Stimulated activated CD4-positive, alpha-beta T cell treated with anti-CD3 and anti-CD28 coated beads, Interleukin-4, amount 100 ng/mL, for 24 hours (primary cell): ENCODE measurements at places on chromosomes 6 and 20.

DNA sequence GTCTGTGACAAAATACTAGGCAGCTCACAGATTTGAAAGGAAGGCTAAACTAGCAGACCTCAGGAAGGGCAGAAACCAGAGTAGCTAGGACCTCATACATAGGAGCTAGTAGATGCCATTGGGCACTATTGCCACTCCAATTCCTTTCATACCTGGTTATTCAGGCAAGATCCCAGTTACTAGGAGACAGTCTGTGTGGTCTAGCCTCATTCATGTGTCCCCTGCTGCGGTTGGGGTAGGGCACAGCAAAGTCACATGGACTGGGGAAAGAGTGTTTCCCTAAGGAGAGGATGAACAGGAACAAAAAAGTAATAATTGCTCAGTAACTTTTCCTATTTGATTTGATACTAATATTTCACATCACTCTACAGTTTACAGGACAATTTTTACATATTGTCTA is 204.6 kb upstream of the HEY2 start:
- DNase-seq: no peak

DNA sequence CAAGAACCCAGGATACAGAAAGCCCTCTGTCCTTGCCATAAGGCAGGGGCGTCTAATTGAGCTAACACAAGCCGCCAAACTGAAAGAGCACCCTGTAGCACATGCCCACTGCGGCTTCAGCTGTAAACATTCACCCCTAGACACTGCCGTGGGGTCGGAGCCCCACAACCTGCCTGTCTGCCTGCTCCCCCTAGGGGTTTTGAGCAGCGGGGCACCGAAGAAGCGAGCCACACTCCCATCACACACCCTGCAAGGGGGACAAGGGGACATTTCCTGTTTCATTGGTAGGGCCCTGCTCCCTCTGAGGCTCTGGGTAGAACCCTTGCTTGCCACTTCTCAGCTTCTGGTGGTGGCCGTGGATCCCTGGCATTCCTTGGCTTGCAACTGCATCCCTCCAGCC is 45.2 kb upstream of the BCLAF1 start:
- DNase-seq: no peak

DNA sequence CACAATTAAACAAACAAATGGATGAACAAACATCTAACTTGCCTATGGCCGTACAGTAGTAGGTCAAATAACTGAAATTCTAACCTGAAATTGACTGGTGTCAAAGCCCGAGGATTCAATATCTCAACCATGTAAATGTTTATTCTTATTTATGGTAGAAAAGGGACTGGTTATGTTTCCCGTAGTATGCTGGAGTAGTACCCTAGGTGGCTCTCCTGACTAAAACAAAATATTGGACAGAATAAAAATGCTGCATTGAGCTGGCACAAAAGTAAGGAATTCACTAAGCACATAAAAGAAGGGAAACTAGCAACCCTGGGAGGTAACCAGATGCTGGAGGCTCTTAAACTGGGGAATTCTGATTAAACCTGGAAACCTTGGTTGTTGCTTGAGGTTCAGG is 117.1 kb upstream of the PREP start:
- no peak for DNase-seq

DNA sequence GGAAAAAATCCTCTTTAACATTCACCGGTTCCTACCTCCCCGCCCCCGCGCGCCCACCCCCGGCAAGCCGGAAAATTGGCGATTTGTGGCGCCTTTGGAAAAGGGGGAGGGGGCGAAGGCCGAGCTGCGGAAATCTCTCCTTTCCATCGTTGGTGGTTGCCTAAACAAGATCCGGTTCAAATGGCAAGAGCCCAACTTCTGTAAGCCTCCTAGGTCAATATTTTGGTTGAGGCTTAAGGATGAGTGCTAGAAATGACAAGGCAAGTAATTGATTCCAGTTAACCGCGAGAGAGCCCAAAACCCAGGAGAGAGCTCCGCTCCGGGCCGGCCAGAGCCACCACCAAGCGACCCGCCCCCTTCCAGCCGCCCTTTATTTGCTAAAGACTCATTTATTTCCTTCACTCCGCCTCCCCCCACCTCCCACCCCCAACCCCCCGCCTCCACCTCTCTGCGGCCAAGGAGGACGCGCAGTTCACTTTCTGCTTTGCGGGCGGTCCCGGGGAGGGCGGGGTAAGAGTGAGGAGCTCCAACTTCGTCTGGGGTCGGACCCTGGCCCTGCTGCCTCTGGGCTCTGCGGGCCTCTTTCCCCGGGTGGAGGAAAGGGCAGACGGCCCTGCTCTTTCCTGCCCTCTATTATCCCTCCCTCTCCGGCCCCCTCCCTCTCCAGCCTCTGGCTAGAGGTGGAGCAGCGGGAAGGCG is 838 bp upstream of the NKX2-2 start:
- no peak for DNase-seq

DNA sequence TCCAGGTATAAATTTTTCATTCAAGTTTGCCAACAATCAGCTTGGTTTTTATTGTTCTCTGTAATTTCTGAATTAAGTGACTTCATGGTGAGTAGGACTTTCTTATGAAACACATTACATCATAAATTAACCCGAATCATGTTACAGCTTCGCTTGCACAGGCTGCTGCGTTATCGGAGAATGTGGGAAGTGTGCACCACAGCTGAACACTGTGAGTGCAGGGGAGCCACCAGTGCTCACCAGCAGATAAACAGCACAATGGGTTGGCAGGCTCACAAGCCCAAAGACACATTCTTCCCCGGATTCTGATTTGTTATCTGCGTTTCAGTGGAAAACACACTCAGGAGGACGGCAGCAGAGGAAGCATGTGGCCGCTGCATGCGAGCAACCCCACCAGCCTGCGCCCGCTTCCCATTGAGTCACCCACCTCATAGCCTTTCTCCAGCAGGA is 121.1 kb downstream of the GMDS start:
- no peak for DNase-seq

- no peak for DNase-seq
Observed at GRCh38 chr6:156933201-156934068, 156.3 kb downstream of the ARID1B start.

- DNase-seq: no peak
Observed at GRCh38 chr6:169939554-169940164, 188.2 kb downstream of the ERMARD start.

- no peak for DNase-seq
Observed at GRCh38 chr6:21942897-21943296, 349.3 kb downstream of the SOX4 start.

DNA sequence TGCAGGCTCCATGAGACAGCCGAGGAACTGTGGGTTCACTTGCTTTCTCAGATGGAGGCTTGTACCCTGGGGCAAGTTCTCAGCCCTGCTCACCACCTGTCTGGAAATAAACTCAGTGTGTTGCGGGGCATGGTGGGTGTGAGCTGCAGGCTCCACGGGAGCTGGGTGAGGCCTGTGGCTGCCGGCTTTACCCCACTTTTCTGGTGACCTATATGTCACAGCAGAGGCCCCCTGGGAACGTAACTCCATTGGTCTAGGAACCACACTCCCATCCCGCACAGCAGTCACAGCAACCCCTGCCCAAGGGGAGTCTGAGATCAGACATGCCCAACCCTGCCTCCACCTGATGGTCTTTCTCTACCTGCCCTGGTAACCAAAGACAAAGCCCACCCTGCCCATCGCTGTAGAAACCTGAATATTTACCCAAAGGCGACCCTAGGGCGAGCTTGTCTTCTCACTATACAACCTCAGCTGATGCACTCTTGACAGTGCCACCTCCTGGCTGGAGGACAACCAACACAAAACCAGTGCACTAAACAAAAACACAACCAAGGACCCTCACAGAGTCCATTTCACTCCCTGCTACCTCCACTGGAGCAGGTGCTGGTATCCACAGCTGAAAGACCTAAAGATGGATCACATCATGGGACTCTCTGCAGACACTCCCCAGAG is 174.3 kb downstream of the PDE10A start:
- DNase-seq: no peak

DNA sequence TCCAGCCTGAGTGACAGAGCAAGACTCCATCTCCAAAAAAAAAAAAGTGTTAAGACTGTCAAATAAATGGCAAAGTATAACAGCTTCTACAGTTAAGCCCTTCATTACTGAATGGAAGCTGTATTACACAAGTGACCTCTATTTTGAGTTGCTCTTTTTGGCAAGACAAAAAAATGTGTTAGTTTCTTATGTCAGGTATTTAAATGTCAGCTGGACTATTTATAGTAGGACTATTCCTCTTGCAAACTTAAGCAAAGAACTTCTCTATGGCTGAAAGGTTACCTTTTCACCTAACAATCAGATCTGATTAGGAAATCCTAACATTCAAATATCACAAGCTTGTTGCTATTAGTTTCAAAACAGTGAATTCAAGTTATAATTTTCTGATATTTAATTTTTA is 12.4 kb downstream of the UBE2V1 start:
- DNase-seq: no peak

- DNase-seq: no peak
Observed at GRCh38 chr6:3542032-3542640, 85.3 kb upstream of the SLC22A23 start.

- DNase-seq: no peak
Observed at GRCh38 chr6:96761794-96762193, 75.5 kb downstream of the GPR63 start.

DNA sequence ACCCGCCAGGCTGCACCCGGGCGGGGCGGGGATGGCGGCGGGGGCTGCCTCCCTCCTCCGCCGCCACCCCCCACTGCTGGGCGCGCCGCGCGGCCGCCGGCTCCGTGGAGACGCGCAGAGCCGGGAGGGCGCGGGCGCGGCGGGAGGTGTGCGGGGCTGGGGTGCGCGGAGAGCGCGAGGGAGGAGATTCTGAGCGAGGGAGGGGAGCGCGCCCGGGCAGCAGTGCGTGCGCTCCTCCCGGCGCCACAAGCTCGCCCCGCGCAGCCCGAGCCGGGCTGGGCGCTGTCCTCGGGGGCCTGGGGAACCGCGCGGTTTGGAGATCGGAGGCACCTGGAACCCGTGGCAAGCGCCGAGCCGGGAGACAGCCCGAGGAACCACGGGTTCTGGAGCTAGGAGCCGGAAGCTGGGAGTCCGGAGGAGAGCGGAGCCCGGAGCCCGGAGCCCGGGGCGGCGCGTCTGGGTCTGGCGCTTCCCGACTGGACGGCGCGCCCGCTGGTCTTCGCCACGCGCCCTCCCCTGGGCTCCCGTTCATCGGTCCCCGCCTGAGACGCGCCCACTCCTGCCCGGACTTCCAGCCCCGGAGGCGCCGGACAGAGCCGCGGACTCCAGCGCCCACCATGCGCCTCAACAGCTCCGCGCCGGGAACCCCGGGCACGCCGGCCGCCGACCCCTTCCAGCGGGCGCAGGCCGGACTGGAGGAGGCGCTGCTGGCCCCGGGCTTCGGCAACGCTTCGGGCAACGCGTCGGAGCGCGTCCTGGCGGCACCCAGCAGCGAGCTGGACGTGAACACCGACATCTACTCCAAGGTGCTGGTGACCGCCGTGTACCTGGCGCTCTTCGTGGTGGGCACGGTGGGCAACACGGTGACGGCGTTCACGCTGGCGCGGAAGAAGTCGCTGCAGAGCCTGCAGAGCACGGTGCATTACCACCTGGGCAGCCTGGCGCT is at the start of gene NTSR1:
Gene NTSR1 (plus strand): TSS at position 246 of the 946 bp plus-strand sequence. CDS start 372 bp downstream, at position 618.
- no peak for DNase-seq

DNA sequence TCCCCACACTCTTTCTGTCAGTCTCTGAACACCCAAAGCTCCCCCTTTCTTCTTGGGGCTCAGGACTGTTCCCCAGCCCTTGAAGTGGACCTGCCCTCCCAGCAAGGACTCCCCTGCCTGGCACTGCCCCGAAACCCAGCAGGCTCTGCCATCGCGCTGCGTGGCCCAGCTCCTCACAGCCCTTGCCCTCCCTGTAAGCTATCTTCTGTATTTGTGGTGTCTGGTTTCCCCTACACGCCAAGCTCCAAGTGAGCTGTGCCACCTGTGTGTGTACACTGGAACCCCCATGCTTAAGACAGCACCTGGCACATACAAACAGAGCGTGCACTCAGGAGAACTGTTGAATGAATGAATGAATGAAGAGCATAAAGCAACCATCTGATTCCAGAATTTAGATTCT is 57.7 kb downstream of the TMEM242 start:
- no peak for DNase-seq

- no peak for DNase-seq
Observed at GRCh38 chr6:2594868-2595267, 155.9 kb downstream of the MYLK4 start.

GRCh38 chr6:5282191-5282623 is 20.9 kb downstream of the FARS2 start:
- DNase-seq: no peak

- DNase-seq: no peak
Observed at GRCh38 chr6:44942201-44942600, 385.9 kb upstream of the RUNX2 start.

- no peak for DNase-seq
Observed at GRCh38 chr6:74597840-74598239, 608.0 kb downstream of the COL12A1 start.

DNA sequence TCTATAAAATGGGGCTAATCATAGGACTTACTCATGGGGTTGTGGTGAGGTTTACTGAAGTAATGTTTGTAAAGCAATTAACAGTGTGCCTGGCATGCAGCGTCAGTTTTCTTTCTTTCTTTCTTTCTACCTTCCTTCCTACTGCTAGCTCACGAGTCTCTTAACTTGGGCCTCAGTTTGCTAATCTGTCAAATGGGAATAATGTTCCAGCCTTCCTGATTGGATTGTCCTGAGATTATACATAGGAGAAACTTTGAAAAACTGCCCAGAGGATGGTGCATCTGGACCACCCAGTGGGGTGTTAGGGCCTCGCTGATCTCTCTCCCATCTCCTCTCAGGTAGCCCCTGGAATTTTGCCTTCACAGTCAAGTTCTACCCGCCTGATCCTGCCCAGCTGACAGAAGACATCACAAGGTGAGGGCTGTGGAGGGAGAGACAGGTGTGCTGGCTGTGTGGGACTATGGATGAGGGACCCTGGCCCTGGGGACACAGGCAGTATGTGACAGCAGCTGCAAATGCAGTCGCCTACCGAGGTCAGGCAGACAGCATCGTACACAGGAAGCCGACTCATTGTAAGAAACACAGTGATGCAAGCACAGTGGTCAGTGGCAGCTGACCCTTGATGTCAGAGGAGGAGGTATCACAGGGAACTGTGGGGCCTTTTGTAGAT is 27.5 kb downstream of the EPB41L1 start:
- DNase-seq: no peak

DNA sequence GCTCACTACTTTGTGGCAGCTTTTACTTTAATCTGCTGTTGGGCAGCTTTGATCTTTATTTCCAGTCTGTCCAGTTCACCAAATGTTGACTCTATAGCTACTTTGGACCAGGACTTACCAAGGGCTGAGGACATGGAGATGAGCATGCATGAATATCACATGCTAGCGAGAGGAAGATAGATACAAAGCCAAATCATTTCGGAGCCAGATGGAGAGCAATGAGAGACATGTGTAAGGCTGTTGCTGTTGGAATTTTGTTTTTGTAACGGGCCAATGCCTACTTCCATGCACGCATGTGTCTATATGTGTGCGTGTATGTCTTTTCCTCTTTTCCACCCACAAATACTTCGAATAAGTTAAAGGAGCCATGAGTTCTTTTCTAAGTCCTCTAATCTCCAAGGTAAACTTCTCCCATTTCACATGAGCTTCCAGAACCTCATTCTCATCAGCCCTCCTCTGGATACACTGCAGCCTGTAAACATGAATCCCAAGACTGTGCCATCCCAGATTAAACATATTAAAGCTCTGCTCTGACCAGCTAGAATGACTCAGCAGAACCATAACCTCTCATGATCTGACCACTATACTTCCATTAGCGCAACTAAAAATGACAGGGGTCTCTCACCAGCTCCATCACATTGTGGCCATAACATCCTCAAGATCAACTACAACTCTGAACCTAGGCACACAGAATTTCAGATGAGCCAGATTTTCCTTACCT is 160.7 kb downstream of the LRFN2 start:
- no peak for DNase-seq

GRCh38 chr6:129969064-129969463 is 49.3 kb upstream of the L3MBTL3 start:
- no peak for DNase-seq
